ENCODE measurements at places on chromosomes 3 and 15.
A peak's percentile ranks its signal among the peaks of the same experiment; 100 is the strongest.

DNA sequence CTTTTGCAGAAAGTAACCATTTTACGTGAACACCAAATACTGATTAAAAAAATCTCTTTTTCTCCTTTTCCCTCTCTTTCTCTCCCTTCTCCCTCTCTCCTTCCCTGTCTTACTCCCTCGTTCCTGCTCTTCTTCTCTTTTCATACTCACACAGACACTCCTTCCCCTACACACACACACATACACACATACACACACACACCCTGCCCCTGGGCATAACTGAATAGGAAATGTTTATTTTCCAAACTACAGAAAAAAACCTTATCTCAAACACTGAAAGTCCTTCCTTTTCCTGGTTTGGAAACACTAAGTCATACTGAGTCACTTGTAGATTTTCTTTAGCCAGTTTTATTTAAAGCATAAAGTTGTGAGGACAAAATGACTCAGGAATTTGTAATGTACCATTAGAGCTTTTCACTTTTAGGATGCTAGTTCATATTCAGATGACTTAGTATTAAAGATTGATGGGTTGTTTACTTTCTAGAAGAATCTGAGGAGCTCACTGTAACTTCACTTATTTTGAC is 62.4 kb downstream of the MBNL1 start:
- DNase-seq: peak; percentile 72

DNA sequence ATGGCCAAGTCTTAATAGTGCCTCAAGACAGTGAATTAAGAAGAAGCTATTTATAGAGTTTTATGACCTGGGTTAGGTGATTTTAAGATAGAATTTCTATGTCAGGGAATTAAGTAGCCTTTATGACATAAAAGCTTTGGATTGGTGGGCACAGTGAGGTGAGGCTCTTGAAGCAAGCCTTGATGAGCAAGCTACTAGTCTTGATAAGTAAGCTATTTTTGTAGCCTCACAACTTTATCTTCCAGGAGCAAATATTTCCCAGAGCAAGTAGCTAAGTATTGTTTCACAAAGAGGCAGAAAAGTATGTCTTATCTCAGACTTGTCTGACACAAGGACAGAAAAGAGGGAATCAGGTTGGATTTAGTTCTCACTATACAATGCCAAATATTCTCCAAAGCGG is 491.7 kb upstream of the RASGRP1 start:
- no peak for DNase-seq

- no peak for DNase-seq
Measured at GRCh38 chr15:50750227-50750705, 15.2 kb downstream of the SPPL2A start.

DNA sequence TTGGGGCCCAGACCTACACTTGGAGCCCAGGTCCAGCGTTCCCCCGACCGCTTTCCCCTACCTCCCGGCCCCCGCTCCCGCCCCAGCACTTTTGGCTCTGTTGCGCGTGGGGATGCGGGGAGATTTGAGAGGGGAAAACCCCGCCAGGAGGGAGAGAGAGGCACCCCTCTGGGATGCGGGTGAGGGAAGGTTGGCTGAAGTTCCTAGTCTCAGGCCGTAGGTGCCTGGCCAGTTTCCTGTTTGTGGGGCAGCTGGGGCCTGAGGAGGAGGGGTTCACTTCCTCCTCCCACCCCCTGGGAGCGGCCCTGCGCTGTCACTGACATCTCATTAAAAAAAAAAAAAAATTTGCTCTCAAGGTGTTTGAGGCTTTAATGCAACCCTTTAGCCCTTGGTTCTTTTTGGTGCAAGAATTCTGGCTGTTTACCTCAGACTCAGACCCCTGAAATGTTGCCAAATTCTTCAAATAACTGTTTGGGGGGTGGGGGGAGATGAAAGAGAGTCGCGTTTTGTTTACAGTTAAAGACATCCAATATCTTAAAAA is 2.6 kb downstream of the FAM43A start:
- DNase-seq: no peak

DNA sequence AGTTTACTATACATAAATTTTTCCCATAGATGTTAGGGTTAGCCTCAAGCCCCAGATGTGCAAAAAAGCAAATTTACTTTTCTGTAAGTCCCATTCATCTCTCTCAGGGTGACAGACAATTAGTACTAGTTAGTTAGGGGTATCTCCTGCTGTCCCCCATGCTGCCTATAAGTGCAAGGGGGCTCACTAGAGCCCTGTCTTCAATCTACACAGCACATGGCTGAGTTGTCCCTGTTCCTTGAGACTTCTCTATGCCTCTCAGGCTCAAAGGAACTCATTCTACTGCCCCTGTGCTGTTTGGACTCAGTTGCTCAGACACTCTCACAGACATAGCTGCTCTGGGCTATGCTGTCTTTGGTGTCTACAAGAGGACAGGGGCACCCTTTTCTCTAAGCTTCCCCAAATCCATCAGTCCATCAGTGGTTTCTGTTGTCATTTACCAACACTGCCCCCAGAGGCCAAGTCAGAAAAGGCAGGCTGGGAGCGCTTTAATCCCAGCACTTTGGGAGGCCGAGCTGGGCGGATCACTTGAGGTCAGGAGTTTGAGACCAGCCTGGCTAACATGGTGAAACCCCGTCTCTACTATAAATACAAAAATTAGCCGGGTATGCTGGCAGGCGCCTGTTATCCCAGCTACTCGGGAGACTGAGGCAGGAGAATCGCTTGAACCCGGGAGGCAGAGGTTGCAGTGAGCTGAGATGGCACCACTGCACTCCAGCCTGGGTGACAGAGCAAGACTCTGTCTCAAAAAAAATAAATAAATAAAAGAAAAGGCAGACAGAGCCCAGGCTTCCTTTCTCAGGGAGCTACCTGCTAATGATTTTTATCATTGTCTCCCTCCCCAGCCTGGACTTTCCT is 31.4 kb upstream of the PRTG start:
- peak; percentile 40 for DNase-seq

DNA sequence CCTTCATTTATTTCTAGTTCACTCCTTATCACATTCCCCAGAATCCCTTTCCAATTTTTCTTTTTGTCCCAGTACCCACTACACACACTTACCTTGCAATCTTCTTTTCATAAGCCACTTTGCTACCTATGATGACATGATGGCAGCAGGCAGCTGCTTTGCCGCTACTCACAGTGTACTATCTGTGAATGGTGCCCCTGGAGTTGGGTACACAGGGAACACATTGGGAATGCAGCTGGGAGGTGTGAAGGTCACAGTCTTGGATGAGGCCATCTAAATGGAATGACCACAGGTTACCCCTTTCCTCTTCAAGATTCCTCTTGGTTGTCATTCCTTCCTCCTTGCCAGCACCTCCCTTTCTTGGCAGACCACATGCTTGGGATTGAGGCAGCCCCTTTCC is 20.8 kb upstream of the TNIK start:
- no peak for DNase-seq

- DNase-seq: peak; percentile 85
Measured at GRCh38 chr3:157248590-157249422, 88.9 kb upstream of the CCNL1 start.

DNA sequence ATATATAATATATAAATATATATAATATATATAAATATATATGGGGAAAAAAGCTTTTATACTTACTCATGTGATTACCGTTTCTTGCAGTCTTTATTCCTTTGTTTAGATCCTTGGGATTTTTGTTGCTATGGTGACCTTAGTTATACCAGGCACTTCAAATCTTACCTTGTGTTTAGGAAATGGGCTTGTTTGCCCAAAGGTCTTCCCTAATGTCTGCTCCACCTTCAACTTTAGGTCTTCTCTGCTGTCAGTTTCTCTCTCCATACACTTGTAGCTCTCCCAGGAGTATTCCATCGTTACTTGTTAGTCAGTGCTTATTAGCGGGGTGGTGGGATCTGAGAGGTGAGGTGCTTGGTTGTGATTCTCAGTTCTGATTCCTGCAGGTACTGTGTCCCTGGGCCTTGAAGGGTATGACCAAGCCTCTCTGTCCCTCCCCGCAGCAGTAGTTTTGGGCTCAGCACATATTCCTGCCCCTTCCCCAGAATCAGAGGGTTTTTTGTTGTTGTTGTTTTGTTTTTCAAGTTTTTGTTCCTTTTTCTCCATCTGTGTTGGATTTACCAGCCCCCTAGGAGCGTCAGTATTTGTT is 9.6 kb upstream of the LAMP3 start:
- no peak for DNase-seq

DNA sequence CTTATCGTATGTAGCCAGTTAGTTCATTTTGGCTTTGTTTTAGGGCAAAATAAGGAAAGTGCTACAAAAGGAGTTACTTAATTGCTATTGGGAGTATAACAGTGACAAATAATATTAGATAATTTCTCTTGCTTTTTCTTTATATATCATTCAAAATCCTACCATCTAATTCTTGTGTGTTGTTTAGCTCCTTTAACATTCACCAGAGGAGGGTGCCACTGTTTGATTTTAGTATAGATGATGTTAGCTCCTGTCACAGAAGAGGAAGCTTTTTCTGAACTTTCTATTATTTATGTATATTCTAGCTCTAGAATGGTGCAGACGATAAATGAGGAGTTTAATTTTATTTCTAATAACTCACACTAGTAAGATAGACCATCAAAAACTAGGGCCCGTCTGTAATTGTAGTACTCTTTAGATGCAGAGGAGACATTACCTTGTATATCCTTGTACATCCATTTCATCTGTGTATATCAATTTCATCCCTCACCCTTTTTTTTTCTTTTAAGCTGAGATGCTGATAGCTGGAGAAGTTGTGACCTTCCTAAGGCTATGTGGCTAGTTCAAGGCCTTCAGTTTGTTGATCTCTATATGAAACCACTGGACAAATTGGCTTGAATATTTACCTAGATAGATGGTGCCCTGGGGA is 3.0 kb downstream of the PPM1L start:
- no peak for DNase-seq

GRCh38 chr15:69482686-69483256 is 30.2 kb downstream of the RPLP1 start:
- no peak for DNase-seq

DNA sequence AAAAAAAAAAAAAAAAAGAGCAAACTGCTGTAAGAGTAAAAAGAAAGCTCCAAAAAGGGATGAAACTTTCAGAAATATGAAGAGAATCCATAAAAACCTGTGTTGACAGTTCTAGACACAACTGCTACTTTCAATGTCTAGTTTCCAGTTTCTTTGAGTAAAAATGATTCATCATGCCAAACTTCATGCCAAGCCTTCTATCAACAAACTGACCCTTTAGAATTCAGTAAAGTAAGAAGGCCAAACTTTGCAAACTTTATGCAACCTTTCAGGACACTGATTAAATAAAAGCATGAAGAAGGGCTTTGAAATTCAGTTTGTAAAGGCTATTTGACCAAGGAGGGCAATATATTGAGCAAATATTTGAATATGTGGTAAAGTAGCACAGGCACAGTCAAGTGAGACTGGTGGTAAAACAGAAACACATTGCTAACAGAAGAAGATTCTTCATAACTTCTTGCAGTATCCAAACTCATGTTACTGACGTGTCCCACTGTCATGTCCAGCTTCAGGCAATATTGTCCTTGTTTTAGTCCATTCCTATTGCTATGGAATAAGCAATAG is 56.3 kb upstream of the CFAP20DC start:
- DNase-seq: no peak

GRCh38 chr3:49869525-49870126 is at the start of gene CAMKV:
CAMKV (minus strand) TSS chr3:49869906; CDS start chr3:49862388, 7,518 bp downstream.
- no peak for DNase-seq

DNA sequence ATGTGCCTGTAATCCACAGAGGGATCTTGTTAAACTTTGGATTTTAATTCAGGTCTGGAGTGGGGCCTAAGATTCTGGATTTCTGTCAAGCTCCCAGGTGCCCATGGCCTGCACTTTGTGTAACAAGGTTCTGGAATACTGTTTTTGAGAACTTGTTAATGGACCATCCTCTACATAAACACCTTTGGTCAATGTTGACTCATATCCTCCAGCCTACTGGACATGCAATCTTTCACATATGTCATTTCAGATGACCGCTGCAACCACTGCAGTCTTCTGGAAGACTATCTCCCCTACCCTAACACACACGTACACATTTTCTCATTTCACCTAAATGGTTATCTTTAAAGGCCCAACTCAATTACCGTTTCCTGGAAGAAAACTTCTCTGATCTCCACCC is 302.1 kb upstream of the TPRG1 start:
- no peak for DNase-seq

DNA sequence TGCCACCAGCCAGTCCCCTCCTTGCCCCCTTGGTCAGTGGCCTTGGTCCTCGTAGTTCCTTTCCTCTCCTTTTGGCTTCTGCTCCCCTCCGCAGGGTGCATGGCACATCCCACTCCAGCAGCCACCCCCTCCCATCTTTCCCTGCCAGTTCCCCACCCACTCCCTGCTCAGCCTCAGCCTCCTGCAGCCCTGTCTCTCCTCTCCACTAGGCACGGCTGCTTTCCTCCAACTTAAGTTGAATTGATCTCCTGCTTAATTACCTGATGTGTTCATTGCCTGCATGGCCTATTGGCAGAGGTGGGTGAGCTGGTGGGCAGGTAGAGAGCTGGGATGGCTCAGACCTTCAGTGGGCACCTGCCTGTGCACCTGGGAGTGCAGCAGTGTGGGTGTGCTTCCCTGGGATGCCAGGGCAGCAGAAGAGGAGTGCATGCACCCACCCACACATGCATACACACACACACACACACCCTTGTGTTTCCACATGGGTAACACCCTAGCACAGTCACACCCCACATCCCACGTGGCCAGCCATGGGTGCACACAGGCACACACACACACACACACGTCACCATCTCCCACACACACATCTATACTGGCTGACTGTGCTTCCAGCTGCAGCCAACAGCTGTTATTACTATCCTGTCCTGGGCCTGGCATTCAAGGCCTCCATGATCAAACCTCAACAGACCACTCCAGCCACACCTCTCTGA is 30.9 kb downstream of the C3orf18 start:
- no peak for DNase-seq

DNA sequence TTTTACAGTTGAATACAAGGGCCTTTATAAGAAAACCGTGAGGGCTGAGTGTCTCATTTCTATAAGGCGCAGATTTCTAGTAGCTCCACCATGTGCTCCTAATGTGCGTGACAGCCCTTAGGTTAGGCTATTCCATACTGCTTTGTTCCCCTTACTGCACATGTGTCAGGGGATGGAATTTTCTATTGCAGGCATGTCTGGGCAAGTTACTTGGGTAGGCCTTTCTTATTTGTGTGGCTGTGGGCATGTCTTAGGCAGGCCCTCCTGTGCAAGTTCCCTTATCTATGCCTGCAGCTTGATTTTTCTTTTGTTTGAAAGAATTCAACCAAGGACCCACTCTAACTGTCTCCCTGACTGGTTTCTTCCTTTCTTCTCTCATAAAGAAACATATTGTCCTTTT is 434.2 kb upstream of the CNTN3 start:
- no peak for DNase-seq

DNA sequence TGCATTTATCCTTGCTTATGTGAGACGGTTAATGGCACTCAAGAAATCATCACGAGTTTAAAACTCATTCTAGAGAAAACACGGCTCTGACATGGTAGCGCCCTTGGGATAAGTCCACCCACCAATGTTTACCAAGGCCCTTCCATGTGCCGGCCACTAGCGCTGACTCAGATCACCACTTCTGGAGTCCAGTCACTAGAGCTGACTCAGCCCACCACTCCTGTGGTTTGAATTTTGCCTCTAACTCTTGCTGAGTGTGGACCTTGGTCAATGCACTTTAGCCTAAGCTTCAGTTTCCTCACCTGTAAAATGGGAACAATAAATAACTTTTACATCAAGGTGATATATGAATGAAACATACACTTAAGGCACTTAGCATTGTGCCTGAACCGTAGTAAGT is 358.4 kb upstream of the PROK2 start:
- DNase-seq: peak; percentile 43
